Stimulated activated CD4-positive, alpha-beta T cell treated with anti-CD3 and anti-CD28 coated beads, Interleukin-1b, Interleukin-23, amount 100 ng/mL, for 4 hours (primary cell): ENCODE measurements at places on chromosomes 5 and 9.

- no peak for DNase-seq
These were observed 78.4 kb downstream of the GLDC start for GRCh38 chr9:6567140-6567591.

- DNase-seq: no peak
These were observed 166.4 kb upstream of the OTULINL start for GRCh38 chr5:14415024-14415697.

- no peak for DNase-seq
These were observed 1033.4 kb downstream of the TLE4 start for GRCh38 chr9:80605129-80605528.

- DNase-seq: no peak
These were observed at the start of gene ESM1 for GRCh38 chr5:54985301-54986268. ESM1 (minus strand) TSS chr5:54985593; CDS start chr5:54985517, 76 bp downstream.

DNA sequence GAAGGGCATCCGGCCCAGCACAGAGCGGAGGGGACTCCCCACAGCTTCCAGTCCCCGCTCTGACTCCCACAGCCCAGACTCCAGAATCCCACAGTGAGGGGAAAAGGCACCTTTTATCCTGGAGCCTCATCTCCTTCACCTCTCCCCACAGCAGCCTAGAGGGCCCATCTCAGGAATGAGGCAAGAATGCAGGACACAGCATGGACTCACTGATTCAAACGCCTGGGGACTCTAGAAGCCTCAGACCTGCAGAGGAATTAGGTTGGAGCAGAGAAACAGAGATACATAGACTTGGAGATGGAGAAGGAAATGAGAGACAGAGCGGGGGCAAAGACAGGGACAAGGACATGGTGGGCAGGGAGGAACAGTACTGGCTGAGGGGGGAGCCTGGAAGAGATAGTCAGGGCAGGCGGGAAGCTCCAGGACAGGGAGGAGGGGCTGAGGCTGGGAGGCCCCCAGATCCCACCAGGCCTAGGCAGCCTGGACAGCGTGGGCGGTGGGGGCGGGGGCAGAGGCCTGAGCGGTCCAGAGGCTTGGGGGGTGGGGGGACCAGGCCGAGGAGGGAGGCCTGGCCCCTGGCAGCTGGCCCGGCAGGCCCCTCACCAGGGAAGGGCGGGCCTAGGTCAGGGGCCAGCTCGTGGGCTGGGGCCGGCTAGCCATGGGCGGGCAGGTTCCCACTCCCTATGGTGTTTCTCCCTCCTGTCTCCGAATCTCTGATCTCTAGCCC, 15.8 kb downstream of the CNTFR start:
- no peak for DNase-seq

- no peak for DNase-seq
These were observed 2.7 kb downstream of the OR2V2 start for GRCh38 chr5:181149806-181150733.

- no peak for DNase-seq
These were observed 16.6 kb downstream of the OCLN start for GRCh38 chr5:69509212-69509611.
